ENCODE measurements at places on chromosomes 11 and 22.
A peak's percentile ranks its signal among the peaks of the same experiment; 100 is the strongest.

DNA sequence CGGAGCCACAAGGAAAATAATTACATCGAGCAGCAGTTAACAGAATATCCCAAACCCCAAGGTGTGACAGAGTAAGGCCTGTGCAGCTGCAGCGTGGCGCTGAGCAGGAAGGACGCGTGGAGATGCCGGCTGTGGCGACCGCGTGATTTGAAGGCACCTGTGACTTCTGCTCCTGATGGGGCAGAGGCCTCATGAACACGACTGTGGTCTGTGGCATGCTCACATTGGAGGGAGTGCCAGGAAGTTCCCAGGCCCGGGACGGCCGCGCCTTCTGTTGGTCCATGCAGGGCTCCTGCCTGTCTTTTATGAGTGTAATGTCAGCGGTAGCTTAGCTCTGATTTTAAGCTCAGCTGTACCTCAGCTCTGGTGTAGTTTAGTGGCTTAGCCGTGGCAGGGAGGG, 50.4 kb downstream of the TPCN2 start:
- no peak for DNase-seq

DNA sequence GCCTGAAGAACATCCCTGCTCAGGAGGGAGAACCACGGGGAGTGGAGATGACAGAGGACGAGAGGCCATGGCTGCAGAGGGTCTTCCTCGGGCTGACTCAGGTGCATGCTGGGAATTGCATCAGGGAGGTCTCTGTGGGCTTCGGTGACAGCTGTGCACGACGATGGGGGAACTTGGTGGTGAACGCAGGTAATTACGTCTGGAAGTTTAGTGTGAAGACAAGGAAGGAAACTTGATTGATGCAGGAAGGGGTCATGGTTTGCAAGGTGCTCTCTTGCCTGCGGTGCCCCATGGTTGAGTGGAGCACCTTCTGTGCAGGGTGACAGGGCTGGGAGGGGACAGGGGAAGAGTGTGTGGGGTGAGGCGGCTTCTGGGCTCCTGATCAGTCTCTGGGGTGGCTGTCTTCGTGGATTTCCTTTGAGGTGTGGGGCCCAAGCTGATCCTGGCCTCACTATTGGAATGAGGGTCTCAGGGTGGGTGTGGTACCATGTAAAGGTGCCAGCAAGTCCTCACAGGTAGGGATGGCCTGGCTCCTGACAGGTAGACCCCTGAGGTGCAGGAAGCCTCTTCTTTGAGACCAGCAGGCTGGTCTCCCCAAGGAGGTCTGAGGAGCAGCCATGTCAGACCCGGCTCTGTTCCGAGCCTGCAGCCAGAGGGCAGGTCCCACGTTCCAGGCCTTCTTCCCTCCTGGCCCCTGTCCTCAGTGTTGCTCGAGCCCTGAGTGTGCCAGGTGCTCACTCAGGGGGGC, 1020.1 kb downstream of the TBC1D22A start:
- DNase-seq: no peak

GRCh38 chr11:72752088-72752914, at the start of gene ARAP1:
ARAP1 (minus strand) TSS chr11:72752408; CDS start chr11:72727128, 25,280 bp downstream.
- peak; percentile 68 for DNase-seq

DNA sequence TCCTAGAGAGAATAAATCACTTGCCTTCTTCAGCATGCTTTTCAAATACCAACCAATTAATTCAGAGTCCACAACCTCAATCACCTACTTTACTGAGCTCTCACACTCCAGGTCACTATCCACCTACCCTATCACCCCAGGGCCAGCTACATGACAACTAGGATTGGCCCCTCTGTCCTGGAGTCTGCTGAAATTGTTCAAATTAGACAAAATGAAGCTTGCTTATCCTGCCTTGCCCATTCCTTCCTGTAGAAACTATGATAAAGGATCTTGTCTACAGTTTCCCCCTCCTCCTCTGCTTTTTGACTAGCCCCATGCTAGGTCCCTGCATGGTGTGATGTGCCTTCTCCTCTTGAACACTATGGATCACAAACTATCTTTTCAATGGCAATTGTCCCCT, 94.5 kb downstream of the JRKL start:
- DNase-seq: no peak

GRCh38 chr11:17333799-17334586, 17.6 kb upstream of the NCR3LG1 start:
- no peak for DNase-seq

- DNase-seq: no peak
These were observed 14.3 kb upstream of the LINC01488 start for GRCh38 chr11:69467196-69467595.

- no peak for DNase-seq
These were observed 22.5 kb downstream of the TECTA start for GRCh38 chr11:121123496-121124069.

DNA sequence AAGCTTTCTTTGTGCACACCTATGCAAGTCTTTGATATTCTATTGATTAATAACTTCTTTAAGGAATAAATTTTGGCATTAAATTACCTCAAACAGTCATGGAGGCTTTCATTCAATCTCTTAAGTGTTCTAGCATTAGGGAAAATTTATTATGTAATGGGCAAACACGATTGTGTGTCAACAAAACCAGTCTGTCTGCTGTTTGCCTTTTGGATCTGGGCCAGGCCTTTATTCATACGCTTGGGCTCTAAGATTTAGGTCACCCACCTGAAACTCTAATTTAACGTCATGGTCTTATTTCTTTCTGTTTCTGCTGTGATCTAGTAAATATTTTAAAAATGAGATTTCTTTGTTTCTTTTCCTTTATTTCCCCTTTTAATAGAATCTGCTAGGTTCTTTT, 1270.6 kb downstream of the LRRC4C start:
- DNase-seq: no peak

Data from activated CD4-positive, alpha-beta T cell treated with anti-CD3 and anti-CD28 coated beads, Interleukin-2, amount 50 U/mL, for 48 hours (primary cell).